Right ventricle myocardium superior (tissue), 1 donor: ENCODE measurements at places on chromosomes 6 and 20. TPM values are rescaled to one million over a fixed set of nuclear protein-coding genes. Genes with fewer than 3 reads are reported as not detected.

The BNIP5 gene
- total RNA-seq, result not detected

GRCh38 chr20:25061821-25062530, 4.0 kb upstream of the ACSS1 start:
- no peak for DNase-seq

DNA sequence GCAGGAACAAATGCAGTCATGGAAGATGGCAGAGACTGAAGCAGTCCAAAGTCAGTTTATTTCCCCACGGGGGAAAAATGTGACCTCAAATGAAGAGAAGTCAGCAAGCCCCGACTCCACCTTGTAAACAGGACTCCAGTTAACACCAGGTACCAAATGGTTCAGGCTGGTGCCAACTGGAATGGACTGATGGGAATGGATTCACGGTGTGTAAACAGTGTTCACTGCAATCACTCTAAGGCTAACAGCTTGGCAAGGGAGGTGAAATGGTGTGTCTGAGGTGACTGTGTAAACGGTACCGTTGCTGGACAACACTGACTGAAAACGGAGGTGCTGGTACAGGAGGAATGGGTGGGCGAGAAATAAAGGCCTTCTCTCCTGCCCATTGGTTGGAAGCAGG, 12.0 kb downstream of the PLAGL2 start:
- no peak for DNase-seq

DNA sequence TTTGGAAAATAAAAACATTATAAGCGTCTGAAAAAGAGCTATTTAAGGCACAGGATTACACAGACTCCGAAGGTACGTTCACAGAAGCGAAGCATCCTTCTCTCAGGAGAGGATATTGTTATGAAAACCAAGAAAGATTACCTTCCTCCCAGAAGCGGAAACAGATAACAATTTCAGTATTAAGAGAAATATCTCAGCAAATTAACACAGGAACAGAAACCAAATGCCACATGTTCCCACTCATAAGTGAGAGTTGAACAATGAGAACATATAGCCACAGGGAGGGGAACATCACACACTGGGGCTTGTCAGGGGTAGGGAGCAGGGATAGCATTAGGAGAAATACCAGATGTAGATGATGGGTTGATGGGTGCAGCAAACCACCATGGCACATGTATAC, 109.7 kb downstream of the CDK19 start:
- no peak for DNase-seq

- peak; percentile 30 for DNase-seq
These were observed 1.8 kb downstream of the MYT1 start for GRCh38 chr20:64165866-64166600.

GRCh38 chr6:130365166-130366106, at the start of gene TMEM200A:
Gene TMEM200A (plus strand): TSS chr6:130366017. CDS start chr6:130440423, 74,406 bp downstream.
- DNase-seq, result peak; percentile 61

GRCh38 chr6:109441069-109441816, 719 bp downstream of the SMPD2 start:
- DNase-seq, result peak; percentile 68

DNA sequence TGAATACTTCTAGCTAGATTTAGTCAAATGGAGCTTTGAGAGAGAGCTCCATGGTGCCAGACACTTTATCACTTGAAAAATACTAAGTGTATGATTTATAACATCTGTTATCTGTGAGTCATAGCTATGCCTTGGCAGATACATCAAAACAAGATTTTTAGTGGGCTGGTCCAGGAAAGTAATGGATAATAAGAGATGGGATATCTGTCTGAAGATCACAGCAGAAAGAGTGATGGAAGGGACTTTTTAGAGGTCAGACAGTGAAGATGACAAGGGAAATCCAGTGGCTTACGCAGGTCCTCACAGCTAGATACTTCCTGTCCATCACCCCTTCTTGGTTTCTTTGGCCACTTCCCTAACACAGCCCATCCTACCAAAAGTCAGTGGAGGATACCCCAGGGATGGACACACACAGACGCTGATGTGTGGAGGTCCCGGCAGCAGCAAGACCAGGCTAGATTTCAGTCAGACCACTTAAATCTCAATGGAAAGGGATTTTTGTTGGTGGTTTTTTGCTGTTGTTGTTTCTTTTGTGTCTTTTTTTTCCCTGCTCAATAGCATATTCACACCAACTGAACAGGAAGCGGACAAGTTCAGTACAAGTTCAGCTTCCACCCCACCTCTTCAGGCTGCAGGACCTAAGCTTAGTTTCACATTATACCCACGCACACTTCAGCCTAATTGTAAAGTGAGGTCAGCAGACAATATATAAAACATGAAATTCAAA, 209.3 kb downstream of the ALDH8A1 start:
- no peak for DNase-seq

DNA sequence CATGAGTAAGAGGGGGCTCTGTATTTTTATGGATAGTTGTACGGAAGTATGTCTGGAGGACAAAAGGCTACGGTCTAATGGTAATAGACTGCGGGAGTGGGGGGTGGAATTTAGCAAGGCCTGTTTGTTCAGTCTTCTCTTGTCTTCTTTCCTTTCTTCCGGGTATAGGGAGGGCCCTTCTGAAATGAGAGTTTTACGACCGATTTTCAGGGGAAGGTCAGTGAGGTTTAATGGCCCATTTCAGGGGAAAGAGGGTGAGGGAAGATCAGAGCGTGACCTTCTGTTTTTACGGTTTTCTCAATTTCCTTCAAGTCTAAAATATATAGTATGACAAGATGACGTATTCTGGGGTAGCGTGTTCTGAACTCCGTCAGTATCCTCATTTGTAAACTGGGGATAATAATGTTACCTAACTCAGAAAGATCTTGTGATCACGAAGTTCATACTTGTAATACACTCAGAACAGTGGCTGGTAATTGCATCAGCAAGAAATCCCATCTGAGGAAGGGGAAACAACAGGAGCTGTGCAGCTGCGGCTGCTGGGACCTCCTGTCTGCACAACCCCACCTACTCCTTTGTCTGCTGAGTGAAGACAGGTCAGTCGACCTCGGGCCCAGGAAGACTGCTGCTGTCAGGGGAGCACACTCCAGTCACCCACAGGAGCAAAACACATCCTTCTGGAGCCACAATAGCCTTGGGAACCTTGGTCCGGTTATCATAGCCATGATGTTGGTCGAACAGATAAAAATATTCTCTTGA, 90.4 kb downstream of the MAP3K7 start:
- DNase-seq, result no peak

- no peak for DNase-seq
These were observed 205.0 kb upstream of the EPHA7 start for GRCh38 chr6:93624408-93624807.

The CFAP206 gene
- total RNA-seq, result not detected

DNA sequence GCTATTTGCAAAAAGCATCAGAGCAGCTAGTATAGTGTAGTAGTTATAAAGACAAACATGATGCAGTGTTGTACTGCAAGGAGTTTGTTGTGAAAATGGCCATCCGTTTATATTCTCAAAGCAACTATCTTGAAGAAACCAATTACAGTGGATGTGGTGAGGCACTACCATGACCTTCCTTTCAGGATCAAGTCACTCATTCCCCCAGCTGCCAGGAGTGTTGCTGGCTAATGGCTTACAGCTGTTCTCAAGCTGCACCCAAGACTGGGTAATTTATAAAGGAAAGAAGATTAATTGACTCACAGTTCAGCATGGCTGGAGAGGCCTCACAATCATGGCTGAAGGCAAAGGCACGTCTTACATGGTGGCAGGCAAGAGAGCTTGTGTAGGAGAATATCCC, 29.0 kb downstream of the ADGRF4 start:
- no peak for DNase-seq
